ENCODE measurements at places on chromosomes 3 and 15. TPM values are rescaled to one million over a fixed set of nuclear protein-coding genes. Genes with fewer than 3 reads are reported as not detected.

Gene BCHE
- total RNA-seq = 7.1 TPM

DNA sequence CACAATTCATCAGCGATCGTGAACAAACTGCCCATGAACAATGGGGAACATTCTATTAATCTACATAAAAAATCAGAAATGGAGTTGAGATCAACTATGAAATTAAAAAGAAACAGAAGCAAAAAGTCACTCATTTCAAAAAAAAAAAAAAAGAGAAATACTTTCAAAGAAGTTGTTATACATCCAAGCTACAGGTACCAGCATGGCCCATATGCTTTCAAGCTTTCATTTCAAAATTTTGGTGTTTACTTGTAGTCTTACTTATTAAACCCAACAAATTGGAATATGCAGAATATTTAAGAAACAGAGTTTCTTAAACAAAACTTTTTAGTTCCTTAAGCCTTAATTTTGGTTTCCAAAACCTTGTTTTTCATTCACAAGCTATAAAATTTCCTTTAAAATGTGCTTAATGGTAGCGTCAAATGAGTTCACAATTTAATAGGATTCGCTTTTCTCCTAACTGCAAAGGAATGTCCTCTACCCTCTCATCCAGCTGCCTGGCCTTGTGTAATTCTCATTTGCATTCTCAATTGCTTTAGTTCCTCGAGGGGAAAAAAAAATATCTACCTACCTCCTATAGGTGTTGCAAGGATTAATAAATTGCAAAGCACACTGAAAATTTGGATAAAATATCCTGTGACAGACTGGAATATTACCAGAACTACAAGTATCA, 565.2 kb downstream of the ROBO1 start:
- H3K27ac ChIP-seq = peak overlapping the region; percentile 21
- H3K4me1 ChIP-seq = peaks cover 22% of the 10 kb centered on the region
- no peak overlapping the region for H3K4me3 ChIP-seq
- peaks cover 4% of the 10 kb centered on the region for H3K36me3 ChIP-seq
- H3K27me3 ChIP-seq = no peaks in the 10 kb centered on the region

Gene C3orf22
- total RNA-seq = not detected

DNA sequence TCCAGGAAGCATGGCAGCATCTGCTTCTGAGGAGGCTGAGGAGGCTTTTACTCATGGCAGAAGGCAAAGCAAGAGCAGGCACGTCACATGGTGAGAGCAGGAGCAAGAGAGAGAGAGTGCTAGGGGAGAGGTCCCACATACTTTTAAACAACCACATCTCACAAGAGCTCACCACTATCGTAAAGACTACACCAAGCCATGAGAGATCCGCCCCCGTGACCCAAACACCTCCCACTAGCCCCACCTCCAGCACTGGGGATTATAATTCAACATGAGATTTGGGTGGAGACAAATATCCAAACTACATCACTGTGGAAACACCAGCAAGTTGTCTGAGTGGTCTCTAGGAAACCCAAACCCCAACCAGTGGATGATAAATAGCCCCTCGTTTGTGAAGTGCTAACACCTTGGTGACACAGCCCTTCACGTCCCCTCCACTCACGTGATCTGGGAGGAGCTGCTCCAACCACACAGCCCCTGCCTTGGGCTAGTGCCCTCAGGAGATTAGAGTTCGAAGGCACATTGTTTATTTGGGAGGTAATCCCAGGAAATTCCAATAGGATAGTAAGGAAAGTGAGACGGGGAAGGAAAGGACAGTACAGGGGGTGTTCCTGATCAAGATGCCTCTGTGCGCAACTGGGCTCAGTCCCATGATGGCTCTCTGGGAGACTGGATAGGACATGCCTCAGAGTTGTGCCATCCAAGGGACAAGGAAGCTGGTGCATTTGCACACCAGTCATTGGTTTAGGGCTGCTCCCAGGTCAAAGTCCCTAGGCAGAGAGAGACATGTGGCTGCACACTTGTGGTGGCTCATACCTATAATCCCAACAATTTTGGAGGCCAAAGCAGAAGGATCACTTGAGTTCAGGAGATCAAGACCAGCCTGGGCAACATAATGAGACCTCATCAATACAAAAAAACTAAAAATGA, 80.6 kb upstream of the CTNNB1 start:
- no peak overlapping the region for H3K27ac ChIP-seq
- H3K4me1 ChIP-seq = no peaks in the 10 kb centered on the region
- no peak for DNase-seq
- H3K27me3 ChIP-seq = no peaks in the 10 kb centered on the region

DNA sequence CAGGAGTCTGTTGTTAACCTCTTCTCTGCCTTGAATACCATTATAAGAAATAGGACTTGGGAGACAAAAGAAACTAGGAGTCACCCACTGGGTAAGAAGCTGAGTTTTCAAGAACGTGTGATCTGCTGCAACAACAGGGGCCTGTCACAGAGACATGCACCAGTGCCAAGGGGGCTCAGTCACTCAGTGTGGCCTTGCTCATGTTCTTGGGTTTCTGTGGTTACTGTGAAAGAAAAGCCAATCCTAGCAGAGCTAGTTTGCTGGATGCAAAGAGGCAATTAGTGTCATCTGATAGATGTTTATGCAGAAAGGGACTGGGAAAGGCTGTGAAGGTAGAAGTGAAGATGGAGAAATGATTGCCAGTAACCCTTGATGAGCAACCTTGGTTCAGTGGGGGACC, 126.3 kb downstream of the IQCH start:
- H3K4me3 ChIP-seq = no peak overlapping the region
- no peaks in the 10 kb centered on the region for H3K4me1 ChIP-seq
- H3K27me3 ChIP-seq = no peaks in the 10 kb centered on the region
- H3K27ac ChIP-seq = no peak overlapping the region
- H3K36me3 ChIP-seq = no peaks in the 10 kb centered on the region
- no peak for DNase-seq

DNA sequence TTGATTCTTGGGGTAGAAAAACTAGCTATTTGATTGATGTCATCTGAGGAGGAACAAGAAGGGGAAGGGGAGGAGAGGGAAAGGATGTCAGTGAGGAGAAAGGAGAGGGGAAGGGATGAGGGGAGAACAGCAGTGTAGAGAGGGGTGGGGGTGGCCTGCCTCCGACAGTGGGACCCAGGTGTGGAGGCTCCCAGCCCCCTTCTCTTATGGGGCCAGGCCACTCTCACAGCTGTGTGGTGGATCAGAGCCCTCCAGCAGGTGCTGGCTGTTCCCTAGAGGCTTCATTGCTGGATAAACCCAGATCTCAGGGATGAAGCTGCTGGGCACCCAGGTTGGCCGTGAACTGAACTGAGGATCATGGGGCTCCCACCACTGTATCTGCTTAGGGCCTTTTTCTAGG, 264.5 kb downstream of the CHST2 start:
- H3K27me3 ChIP-seq = no peaks in the 10 kb centered on the region
- no peaks in the 10 kb centered on the region for H3K4me1 ChIP-seq
- no peak for DNase-seq
- H3K27ac ChIP-seq = no peak overlapping the region
- H3K36me3 ChIP-seq = no peaks in the 10 kb centered on the region

GRCh38 chr15:98277602-98278001, 317.1 kb downstream of the ARRDC4 start:
- H3K4me1 ChIP-seq = peaks cover 2% of the 10 kb centered on the region
- no peaks in the 10 kb centered on the region for H3K36me3 ChIP-seq
- H3K27ac ChIP-seq = no peak overlapping the region
- no peak overlapping the region for H3K4me3 ChIP-seq
- DNase-seq = no peak

DNA sequence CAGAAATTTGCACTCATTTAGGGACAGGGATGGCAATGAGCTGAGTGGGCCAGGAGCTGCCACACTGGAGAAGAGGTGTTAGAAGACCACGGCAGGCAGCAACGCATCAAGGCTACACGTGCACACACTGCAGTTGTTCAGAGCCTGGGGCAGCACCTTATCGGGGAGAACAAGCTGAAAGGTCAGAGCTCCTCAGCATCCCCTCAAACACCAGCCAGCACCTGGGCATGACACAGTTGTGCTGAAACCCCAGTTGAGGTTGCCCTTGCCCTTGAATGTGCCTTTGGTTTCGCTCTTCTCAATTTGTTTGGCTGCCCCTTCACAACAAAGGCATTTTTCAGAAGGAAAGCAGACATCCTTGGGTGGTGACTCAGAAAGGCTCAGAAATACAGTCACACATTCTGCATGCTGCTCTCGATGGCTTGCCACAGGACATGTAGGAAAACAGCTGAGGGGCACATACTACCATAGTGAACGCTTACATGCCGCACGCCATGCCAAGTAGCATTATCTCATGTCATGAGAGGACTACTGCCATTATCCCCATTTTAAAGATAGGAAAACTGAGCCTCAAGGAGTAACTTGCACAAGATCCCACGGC, 57.6 kb downstream of the ST8SIA2 start:
- H3K27ac ChIP-seq = no peak overlapping the region
- no peak overlapping the region for H3K4me3 ChIP-seq
- DNase-seq = no peak
- H3K27me3 ChIP-seq = no peaks in the 10 kb centered on the region

- H3K27ac ChIP-seq = no peak overlapping the region
- no peak overlapping the region for H3K4me3 ChIP-seq
- no peak for DNase-seq
- H3K27me3 ChIP-seq = no peaks in the 10 kb centered on the region
These were observed 452.4 kb downstream of the SHQ1 start for GRCh38 chr3:72395776-72396311.

GRCh38 chr15:63986751-63987341, 59.4 kb downstream of the DAPK2 start:
- H3K4me3 ChIP-seq = no peak overlapping the region
- peaks cover 20% of the 10 kb centered on the region for H3K4me1 ChIP-seq
- no peak for DNase-seq
- H3K27me3 ChIP-seq = no peaks in the 10 kb centered on the region
- H3K36me3 ChIP-seq = no peaks in the 10 kb centered on the region
